ENCODE measurements at places on chromosomes 1 and 21.

DNA sequence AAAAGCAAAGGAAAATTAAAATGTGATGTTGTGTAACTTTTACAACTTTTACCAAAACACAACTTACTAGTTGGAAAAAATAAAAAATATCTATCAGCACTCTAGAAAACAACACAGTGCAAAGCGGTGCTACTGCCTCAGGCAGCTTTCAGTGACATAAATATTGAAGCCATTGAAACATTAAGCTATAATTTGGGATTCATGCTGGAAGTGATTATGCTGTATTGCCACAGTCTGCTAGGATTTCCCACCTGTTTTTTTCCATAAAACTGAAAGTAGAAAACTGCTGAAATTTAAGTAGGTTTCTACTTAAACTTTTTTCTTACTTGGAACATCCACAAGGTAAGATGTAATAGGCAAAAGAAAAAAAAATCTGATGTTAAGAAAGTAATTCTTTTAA is 674.4 kb downstream of the KCNT2 start:
- DNase-seq = no peak

DNA sequence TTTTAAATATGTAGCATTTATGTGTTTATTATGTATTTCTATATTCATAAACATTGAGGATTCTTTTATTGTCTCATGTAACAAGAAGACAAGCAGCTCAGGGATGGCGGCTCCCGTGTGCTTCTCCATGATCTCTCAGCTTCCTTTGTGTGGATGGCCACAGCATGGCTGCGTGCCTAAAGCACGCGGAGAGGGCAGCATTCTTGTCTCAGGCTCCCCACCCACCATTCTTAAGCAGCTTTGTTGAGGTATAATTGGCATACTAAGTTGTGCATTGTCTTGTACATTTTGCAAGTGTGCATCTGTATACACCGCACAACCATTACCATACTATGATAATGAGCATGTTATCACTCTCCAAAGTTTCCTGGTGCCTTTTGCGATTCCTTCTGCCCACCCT is 81.6 kb downstream of the CAMTA1 start:
- DNase-seq = no peak

DNA sequence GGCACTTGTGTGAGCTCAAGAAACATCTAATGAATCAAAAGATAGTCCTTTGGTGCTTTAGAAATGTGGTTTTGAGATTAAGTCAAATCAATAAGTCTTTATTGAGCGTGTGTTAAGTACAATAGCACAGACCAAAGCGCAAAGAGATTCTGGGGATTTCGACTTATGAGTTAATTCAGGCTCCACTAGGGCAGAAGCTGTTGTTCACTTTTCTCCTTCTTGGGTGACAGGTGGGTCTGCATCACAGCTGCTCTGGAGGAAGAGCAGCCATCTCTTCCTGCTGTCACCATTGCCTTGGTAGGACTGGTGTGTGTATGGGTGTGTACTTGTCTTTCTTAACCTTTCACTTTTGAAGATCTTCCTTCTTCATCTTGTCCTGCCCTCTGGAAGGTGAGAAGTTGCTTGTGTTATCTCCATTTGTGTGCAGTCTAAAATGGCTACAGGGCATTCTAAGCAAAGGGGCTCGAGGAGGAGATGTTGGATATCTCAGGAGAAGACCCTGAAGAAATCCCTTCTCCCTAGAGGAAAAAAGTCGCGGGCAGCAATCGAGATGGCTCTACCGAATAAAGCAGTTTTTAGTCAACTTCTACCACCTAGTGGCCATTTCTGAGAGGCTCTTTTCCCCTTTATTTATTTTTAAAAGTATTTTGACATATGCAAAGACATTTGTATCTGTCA is 22.9 kb upstream of the DISC1 start:
- no peak for DNase-seq

DNA sequence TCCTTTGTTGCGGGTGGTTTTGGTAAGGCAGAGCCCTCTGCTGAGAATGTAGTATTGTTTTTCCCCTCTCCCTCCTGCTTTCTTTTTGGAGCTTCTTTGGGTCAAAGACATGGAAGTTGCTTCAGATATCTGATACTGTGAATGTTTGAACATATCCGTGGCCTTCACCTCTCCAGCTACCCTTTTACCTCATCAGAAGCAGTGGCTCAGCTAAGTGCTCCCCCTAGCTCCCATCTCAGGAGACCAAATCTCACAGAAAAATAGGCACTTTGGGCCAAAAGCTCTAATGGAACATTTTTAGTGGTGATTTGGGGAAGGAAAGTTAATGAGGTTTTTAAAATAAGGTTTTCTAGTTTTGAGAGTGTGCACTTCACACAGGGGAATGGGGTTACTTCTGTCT is 6.3 kb downstream of the TMEM200B start:
- no peak for DNase-seq
